ENCODE measurements at places on chromosomes 4 and X. TPM values are rescaled to one million over a fixed set of nuclear protein-coding genes. Genes with fewer than 3 reads are reported as not detected.
A peak's percentile ranks its signal among the peaks of the same experiment; 100 is the strongest.

DNA sequence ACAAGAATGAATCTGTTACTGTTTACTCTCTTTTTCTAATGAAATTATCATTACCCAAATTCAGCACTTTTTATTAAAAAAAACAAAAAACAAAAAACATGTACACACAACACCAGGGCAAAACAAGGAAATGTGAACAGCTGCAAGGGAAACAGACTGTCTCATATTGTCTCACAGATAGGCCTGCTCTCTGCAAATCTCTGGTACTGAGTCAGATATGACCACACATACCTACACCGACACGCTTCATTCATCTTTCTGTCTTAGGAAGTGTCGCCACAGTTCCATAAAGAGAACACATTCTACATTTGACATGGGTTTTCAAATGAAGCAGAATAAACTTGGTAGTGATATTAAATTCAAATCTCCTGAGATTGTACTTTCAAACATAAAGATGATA, 92.2 kb upstream of the GPR34 start:
- no peak for DNase-seq

The PRKG2 gene
- total RNA-seq = 0.54 TPM

DNA sequence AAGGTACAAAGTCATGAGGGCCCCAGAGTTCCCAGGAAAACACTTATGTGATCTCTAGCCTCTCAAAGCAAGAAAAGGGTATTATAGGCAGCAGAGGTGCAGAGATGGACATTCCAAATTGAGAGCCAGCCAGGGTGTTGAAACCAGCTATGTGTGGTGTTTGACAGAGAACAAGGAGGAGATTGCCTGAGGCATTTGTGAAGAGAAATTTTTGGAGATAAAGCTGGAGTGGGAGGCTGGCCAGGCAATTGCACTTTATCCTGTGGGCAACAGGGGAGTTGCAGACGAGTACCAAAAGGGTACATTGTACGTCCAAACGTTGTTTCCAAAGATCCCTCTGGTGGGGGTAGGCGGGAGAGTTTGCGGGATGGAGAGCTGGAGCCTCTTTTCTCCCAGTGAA, 2.5 kb upstream of the GABRE start:
- DNase-seq = peak; percentile 34

GRCh38 chrX:12974796-12975669, at the start of gene TMSB4X:
TMSB4X (plus strand) TSS chrX:12975110.
- DNase-seq = peak; percentile 74

The DRP2 gene
- 1.3 TPM for total RNA-seq

The RNF212 gene
- 0.11 TPM for total RNA-seq

DNA sequence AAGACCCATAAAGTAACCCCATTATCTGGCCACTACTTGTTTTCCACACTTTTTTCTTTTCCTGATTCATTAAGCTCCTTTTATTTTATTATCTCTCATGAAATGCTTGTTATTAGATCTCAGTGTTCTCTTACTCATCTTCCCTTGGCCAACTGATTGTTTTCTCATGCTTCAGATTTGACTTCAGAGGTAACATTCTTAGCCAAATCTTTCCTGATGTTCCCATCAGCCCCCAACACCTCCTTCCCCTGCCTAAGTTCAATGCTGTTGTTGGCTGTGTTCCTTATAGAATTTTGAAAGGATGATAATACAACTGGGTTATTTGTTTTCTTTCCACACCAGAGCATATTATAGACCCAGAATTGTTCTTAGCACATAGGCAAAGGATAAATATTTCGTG, 75.6 kb downstream of the BMPR1B start:
- DNase-seq = no peak

DNA sequence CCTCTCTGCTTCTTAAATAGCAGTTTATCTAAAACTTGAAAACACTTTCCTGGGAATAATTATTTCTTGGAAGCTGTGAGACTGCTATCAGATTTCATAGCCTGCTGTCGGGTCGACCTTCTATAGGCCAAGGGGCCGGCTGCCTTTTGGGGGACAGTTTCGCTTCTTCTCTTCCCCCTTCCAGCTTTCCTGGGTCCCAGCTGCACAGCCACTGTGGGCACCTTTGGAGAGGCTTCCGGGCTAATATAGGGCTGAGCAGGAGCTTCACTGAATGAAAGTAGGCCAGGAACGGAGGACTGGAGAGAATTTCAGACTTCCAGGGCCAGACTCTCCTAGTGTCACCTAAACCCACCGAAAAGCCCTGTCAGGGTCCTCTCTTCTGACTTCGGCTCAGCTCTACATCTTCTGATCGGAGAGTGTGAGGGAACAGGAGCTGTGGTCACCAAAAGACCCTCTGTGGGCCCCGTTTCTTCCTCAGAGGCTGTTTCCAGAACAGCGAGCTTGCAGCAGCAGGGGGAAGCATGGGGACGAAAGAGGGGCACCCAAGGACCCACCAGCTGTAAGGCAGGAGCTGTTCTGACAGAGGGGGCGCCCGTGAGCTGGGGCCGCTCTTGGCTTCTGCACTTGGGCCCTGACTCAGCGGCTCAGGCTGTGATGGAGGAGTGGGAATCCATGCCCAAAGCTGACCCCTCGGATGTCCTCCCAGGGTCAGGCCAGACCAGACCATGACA, 620.6 kb downstream of the BCOR start:
- peak; percentile 30 for DNase-seq

- no peak for DNase-seq
These were observed 164.0 kb downstream of the ASMT start for GRCh38 chrX:1778817-1779216.

GRCh38 chrX:70134116-70134477, 850 bp downstream of the IGBP1 start:
- peak; percentile 19 for DNase-seq

GRCh38 chrX:13716455-13716854, 18.0 kb downstream of the TRAPPC2 start:
- DNase-seq = peak; percentile 41

DNA sequence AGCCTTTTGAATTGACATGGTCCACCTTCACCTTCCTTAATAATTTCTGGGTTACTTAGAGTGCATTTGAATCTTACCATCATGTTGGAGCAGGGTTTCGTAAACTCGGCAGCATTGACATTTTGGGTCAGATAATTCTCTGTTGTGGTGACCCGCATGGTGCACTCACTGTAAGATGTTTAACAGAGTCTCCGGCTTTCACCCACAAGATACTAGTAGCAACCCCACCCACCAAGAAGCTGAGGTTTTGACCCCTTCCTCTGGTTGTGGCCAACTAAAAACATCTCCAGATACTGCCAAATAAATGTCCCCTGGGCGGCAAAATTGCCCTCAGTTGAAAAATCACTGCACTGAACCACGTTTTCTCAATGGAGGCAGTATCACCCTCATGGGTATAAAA, 62.7 kb downstream of the CHST7 start:
- no peak for DNase-seq

DNA sequence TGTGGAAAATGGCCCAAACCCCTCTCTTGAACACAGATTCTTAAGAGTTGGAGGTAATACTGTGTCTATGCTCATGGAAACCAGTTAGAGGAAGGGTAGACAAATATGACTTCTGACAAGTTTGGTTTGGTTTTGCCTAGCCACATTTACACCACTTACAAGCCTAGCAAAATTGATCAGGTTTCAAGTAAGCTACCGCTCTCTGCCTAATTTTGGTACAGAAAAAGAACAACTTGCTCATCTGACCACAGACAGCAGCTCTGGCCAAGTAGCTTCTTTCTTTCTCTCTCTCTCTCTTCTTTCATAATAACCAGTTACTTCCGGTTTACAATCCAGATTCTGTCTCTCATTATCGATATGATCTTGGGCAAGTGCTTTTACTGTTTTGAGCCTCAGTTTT, 260.0 kb downstream of the GLUD2 start:
- peak; percentile 27 for DNase-seq
